ENCODE measurements at places on chromosomes 2 and 18. TPM values are rescaled to one million over a fixed set of nuclear protein-coding genes. Genes with fewer than 3 reads are reported as not detected.

DNA sequence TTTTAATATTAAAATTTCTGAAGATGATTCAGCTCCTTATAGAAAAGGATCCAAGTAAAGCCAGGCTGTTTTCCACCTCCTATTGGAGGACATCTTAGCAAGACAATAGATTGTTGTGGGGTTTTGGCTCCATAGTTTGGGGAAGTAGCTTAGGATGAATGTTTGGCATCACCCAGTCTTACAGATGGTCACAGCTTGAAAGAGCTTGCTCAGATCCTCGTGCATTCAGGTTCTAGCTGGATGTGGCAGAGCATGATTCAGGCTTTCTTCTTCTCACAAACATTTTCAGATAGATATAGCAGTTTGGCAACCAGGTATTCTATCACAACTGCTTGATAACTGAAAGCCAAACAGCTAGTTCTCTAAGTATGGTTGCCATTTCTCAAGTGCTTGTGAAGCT is 23.6 kb upstream of the PDCL3 start:
- H3K36me3 ChIP-seq, result no peaks in the 10 kb centered on the region
- H3K27ac ChIP-seq, result no peak overlapping the region
- H3K4me3 ChIP-seq, result no peak overlapping the region
- no peaks in the 10 kb centered on the region for H3K27me3 ChIP-seq
- peaks cover 10% of the 10 kb centered on the region for H3K4me1 ChIP-seq

- no peaks in the 10 kb centered on the region for H3K4me1 ChIP-seq
- H3K27me3 ChIP-seq, result peaks cover 2% of the 10 kb centered on the region
- H3K36me3 ChIP-seq, result no peaks in the 10 kb centered on the region
- no peak overlapping the region for H3K27ac ChIP-seq
These were observed 89.8 kb downstream of the MRO start for GRCh38 chr18:50729986-50730385.

GRCh38 chr2:24456599-24457556 is 34.2 kb upstream of the NCOA1 start:
- H3K4me1 ChIP-seq, result peaks cover 7% of the 10 kb centered on the region
- DNase-seq, result no peak
- no peaks in the 10 kb centered on the region for H3K36me3 ChIP-seq

ARID5A gene
- total RNA-seq, result 37.7 TPM

- no peaks in the 10 kb centered on the region for H3K36me3 ChIP-seq
- H3K4me3 ChIP-seq, result no peak overlapping the region
These were observed 90.5 kb downstream of the ICOS start for GRCh38 chr2:204027091-204027490.

DNA sequence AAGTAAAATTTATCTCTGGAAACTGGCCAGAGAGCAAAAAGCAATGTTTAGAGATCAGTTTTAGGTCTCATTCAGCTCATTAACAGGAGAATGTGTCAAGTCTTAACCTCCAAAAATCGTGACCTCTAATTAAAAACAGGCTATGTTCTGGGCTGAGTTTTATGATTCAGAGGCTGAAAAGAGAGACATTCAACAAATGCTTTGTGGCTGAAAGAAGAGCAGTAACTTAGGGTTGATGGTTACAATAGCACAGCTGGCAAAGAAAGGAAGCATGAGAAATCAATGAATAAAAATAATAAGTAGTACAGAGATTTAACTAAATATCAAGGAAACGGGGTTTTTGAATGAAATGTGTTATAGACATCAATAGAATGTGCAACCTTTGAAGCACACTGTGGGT is 13.1 kb downstream of the TGIF1 start:
- DNase-seq, result no peak
- no peaks in the 10 kb centered on the region for H3K27me3 ChIP-seq
- H3K27ac ChIP-seq, result no peak overlapping the region

- peak; percentile 66 for DNase-seq
- H3K4me3 ChIP-seq, result no peak overlapping the region
- peaks cover 13% of the 10 kb centered on the region for H3K4me1 ChIP-seq
- H3K27ac ChIP-seq, result peak overlapping the region; percentile 32
These were observed 50.8 kb downstream of the WIPF1 start for GRCh38 chr2:174546519-174547506.

SCG2 gene
- total RNA-seq, result not detected

DNA sequence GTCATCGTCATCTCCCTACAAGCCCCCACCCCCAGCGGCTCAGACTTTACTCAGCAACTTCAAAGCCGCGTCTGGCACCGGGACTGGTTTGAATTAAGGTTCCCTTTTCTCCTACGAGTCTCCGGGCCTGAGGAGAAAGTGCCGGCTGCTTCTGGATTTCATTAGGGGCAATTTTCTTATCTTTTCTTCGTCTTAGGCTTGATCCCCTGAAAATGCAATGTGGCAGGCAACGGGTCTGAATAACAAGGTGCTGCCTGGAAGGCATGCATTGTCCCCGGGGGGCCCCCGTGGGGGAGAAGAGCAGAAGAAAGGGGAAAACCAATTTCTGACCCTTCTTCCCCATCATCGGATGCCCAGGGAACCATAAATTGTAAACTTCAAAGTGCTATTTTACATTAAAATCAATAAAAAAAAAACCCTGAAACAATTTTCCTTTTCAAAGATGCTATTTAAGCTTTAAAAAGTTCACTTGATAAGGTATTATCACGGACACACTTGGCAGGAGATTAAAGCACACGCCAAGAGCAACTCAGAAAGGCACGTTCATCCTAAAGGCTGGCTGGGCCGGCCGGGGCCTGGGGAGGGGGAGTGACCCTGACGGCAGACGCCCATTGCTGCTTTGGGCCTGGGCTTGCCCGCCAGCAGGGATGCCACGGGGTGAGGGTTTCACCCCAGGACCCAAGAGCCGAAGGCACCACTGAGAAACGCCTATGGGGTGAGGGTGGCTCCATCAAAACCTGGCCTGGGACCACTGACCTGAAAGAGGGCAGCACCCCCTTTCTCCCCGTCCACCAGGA is 230.4 kb downstream of the TWIST2 start:
- H3K27ac ChIP-seq, result no peak overlapping the region
- no peaks in the 10 kb centered on the region for H3K4me1 ChIP-seq
- no peak for DNase-seq

DNA sequence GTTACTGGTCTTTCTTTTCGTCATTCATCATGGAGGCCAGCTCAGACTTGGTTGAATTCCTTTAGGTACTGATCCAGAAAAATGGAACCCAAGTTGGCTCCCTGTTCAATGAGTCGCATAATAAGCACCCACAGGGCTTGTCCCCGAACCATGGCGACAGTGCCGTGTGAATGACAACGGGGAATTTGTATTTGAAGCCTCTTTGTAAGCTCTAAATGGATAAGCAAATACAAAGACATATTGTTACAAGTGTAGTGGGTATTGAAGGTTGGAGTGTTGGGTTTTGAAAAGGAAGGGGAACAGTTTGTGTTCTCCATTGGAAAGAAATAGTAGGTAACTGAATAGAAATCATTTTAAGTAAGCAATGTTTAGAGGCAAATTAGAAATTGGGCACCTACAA is 288.9 kb downstream of the SLC4A3 start:
- H3K4me3 ChIP-seq, result no peak overlapping the region
- H3K27me3 ChIP-seq, result no peaks in the 10 kb centered on the region
- no peaks in the 10 kb centered on the region for H3K4me1 ChIP-seq
- H3K27ac ChIP-seq, result no peak overlapping the region
- no peak for DNase-seq
- H3K36me3 ChIP-seq, result no peaks in the 10 kb centered on the region

GRCh38 chr2:70816726-70817125 is 3.7 kb downstream of the CLEC4F start:
- H3K27me3 ChIP-seq, result peaks cover 9% of the 10 kb centered on the region
- H3K36me3 ChIP-seq, result no peaks in the 10 kb centered on the region
- no peak overlapping the region for H3K27ac ChIP-seq
- no peak overlapping the region for H3K4me3 ChIP-seq
- no peaks in the 10 kb centered on the region for H3K4me1 ChIP-seq

DNA sequence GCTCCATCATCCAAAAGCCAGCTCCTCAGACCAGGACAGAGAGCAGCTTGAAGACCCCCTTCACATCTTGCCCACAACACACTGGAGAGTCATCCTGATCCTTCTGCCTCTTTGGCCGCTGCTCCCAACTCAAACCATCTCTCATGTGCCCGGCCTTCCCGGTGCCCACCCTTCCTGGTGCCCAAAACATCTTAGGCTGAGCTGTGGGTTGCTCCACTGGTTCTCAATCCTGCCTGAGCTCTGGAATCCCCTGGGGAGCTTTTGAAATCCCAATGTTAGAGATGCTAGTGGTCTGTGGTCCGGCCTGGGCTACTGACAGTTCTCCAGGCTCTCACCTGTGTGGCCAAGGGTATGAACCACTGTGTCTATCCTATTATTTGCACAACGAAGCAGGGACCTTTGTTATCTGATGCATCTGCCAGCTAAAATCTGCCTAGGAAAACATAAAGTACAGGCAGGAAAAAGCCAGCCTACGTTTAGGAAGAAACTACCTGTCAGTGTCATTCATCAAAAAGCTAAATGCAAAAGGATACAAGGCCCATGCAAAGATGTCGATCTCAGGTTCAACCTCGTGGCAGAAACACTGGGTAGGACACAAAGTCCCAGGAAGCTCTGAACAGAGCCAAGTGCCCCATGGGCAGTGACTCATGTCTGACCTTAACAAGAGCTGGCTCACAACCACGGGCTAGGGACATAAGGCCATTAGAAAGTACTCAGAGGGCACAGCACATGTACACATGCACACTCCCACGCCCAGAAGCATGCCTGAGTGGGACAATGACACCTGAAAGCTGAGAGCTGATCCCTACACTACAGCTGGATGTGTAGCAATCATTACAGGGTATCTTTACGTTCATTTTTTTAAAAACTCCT is 30.8 kb downstream of the TBC1D8 start:
- no peak for DNase-seq
- peaks cover 2% of the 10 kb centered on the region for H3K4me1 ChIP-seq
- no peaks in the 10 kb centered on the region for H3K36me3 ChIP-seq
- H3K27ac ChIP-seq, result no peak overlapping the region
- peaks cover 2% of the 10 kb centered on the region for H3K27me3 ChIP-seq

SATB2 gene
- total RNA-seq, result not detected

DNA sequence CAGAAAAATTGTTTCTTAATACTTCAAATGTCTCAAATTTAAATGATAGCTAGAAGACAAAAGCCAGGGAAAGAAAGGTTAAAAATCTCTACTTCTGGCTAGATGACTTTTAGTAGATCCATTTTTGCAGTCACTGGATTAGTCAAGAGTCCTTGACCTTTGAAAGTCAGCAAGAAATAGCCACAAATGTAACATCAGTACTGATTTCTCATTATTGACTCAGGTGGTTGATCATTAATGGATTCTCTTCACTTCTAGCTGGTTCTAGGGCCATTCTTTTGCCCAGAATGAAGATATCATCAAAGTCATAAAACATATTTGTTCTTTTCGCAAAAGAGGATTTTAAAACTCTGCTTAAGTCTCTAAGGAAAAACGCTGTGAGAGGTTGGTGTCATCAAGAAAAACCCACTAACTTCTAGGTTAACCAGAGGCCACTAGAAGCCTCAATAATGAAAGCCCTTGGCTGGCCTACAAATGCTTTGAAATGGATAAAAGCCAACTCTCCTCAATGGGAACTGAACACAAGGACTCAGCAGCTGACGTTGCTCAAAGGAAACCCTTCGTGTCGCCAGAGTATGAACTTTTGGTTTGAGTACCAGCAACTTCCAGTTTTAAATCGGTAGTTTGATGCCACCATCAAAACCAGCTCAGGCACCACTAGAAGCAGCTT is 66.3 kb downstream of the IRS1 start:
- no peak overlapping the region for H3K27ac ChIP-seq
- no peak overlapping the region for H3K4me3 ChIP-seq
- no peaks in the 10 kb centered on the region for H3K4me1 ChIP-seq

GRCh38 chr2:238489431-238489830 is 62.7 kb downstream of the ASB1 start:
- H3K4me3 ChIP-seq, result no peak overlapping the region
- no peak overlapping the region for H3K27ac ChIP-seq
- no peak for DNase-seq
- H3K4me1 ChIP-seq, result peaks cover 27% of the 10 kb centered on the region
- H3K36me3 ChIP-seq, result no peaks in the 10 kb centered on the region
- H3K27me3 ChIP-seq, result no peaks in the 10 kb centered on the region

Data from activated CD8-positive, alpha-beta T cell treated with anti-CD3 and anti-CD28 coated beads, Interleukin-2, amount 10 ng/mL, durations not matched to agents 7 days and 5 days (primary cell).